NCI-H1048 (cell line): ENCODE measurements at places on chromosomes 7 and 10.

GRCh38 chr10:48600645-48601505, 4.0 kb downstream of the ARHGAP22 start:
- DNase-seq = no peak

DNA sequence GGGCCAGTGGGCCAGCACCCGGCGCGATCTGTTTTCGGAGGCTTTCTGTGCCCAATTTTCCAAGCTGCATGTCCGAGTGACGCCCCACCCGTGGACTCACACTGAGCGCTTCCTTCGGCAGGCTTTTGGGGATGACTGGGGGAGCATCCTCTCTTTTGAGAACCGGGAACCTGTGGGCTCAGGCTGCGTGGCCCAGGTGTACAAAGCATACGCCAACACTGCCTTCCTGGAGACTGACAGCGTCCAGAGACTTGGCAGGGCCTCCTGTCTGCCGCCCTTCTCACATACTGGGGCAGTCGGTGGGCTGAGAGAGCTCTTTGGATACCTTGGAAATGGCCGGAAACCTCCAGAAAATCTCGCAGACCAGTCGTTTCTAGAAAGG, 1.0 kb downstream of the ADCK2 start:
- no peak for DNase-seq

GRCh38 chr10:79146611-79147130, 77.9 kb downstream of the ZMIZ1 start:
- DNase-seq = no peak

- no peak for DNase-seq
These were observed 295.2 kb upstream of the CELF2 start for GRCh38 chr10:10722422-10722821.

DNA sequence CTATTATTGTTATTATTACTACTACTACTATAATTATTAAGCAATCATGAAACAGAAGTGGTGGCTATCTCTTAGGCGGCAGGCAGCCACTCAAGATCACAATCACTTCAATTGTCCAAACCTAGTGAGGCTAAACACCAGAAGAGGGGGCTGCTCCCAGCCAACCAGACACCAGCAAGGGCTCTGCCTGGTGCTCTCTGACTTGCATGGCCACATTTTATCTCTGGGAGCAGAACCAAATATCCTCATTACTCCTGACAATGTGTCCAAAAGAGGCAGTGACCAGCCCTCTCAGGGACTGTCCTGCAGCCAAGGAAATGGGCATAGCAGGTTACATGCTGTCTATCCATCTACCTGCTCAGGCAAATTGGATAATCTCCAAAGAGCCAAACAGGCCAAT, 187.4 kb upstream of the PDE1C start:
- no peak for DNase-seq
